Kidney (tissue), 22 donors: ENCODE measurements at places on chromosomes 12 and 14. TPM values are rescaled to one million over a fixed set of nuclear protein-coding genes. Genes with fewer than 3 reads are reported as not detected.

GRCh38 chr12:120257041-120257821 is 8.3 kb downstream of the PXN start:
- DNase-seq: peak; percentile 82

DNA sequence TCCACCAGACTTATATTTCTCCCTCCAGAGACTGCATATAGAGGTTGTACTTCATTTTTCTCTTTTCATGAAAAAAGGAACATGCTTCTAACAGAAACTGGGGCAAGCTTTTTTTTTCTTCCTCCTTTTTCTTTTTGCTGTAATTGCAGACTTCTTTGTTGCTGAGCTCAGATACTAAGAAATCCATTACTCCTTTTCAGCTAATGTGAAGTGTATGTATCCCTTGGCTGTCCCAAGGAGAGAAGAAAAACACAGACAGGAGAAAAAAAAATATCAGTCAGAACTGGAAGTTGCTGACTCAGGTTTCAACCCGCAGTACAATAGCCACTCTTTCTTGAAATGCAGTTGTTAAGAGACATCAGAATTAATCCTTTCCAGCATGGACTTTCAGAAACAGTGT is 1248.4 kb downstream of the LRFN5 start:
- DNase-seq: peak; percentile 37

The CSRP2 gene
- total RNA-seq: 40.8 TPM

DNA sequence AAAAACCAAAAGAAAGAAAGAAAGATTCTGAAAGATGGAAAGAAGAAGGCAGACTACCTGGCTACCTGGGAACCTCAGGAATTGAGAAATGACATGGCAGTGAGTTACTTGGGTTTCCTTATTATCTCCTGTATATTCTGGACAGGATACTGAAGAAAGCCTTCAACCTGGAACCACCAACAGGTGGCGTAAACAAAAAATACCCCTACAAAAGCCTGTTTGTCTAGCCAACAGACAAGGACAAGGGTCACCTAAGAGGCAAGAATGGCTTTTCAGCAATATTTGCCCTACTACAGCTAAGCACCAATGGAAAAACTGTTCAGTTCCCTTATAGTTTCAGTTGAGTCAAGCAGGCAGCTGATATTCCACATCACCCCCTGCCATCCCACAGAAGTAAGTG is 274.9 kb downstream of the GPHN start:
- no peak for DNase-seq

- DNase-seq: peak; percentile 22
These were observed 28.1 kb upstream of the PRICKLE1 start for GRCh38 chr12:42617622-42618021.

- DNase-seq: no peak
These were observed 17.2 kb downstream of the FAM186B start for GRCh38 chr12:49588281-49588680.

The SMOC1 gene
- 2.8 TPM for total RNA-seq
